ENCODE measurements at places on chromosomes 1 and 21.

DNA sequence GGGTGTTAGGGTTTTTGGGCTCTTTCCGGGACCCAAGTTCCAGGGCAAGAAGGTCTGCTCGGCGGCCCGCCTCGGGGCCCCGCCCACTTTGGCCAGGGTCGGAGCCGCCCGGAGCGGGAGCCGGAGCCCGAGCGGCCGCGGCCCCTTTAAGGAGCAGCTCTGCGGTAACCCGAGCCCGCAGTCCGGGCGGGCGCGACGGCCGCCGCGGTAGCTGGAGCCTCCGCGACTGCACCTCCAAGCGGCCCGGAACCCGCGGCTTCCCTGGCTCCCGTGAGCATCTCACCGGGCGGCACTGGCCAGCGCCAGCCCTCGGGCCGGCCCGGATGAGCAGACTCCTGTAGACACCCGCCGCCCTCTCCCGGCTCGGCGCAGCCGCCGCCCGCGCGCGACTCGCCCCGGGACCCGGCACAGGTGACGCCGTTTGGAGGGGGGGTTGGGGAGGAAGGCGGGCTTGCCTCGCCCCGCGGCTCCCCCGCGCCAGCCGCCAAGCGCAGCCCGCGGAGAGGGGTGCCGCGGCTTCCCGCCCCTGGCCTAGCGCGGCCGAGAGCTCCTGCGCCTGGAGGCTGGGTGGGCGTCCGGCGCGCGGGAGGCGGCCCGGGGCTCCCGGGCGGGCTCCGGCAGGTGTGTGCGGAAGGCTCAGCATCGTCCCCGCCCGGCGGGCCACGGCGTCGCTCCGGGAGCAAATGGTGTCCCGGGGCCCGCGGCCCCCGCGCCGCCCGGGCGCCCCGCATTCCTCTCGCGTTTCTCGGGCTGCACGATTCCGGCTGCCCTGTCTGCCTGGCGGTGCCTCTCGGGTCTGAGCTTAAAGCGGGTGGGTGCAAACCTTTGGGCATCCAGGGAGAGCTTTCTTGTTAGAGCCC lies at the start of gene TLCD4:
TSS of gene TLCD4 (plus strand) at position 149 of the 860 bp plus-strand sequence. CDS start 26,547 bp downstream, outside the sequence.
- H3K4me3 ChIP-seq = peak within 1 kb of the TSS; percentile 68
- no peak within 1 kb of the TSS for H3K27ac ChIP-seq
- H3K4me1 ChIP-seq = peaks cover 5% of the 10 kb centered on the region
- no peaks in the 10 kb centered on the region for H3K27me3 ChIP-seq
- peak; percentile 72 for DNase-seq

- peaks cover 62% of the 10 kb centered on the region for H3K4me1 ChIP-seq
- DNase-seq = no peak
- peak within 1 kb of the TSS; percentile 39 for H3K4me3 ChIP-seq
- peak within 1 kb of the TSS; percentile 75 for H3K27ac ChIP-seq
- no peaks in the 10 kb centered on the region for H3K27me3 ChIP-seq
Observed at GRCh38 chr1:42739753-42740700, at the start of gene CLDN19. CLDN19 (minus strand) TSS chr1:42740236; CDS start chr1:42740063, 173 bp downstream.

GRCh38 chr1:227886993-227887696 lies 60.6 kb downstream of the WNT9A start:
- peak overlapping the region; percentile 41 for H3K4me3 ChIP-seq
- no peaks in the 10 kb centered on the region for H3K36me3 ChIP-seq
- peak overlapping the region; percentile 71 for H3K27ac ChIP-seq
- H3K27me3 ChIP-seq = peaks cover 2% of the 10 kb centered on the region

DNA sequence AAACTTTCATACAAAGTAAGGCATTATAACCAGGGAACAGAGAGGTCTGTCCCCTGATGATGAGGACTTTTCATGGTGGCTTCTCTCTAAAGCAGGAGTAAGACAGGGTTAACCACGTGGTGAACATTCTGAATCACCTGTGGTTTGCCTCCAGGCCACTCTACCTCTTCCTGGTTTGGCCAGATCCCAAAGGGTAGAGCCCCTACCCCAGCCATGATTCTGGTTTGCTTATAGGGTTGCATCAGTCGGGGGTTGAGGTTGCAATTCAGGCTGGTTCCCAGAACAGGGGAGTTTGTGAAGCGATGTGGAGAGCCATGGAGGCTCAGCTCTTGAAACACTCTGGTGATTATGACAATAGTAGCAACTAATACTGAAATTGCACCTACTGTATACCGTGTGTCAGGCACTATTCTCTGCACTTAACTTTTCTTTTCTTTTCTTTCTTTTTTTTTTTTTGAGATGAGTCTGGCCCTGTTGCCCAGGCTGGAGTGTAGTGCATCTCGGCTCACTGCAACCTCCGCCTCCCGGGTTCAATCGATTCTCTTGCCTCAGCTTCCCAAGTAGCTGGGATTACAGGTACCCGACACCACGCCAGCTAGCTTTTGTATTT lies 8.3 kb downstream of the CNR2 start:
- H3K4me1 ChIP-seq = peaks cover 6% of the 10 kb centered on the region
- no peak overlapping the region for H3K4me3 ChIP-seq
- no peak for DNase-seq
- no peak overlapping the region for H3K27ac ChIP-seq

- H3K4me3 ChIP-seq = no peak overlapping the region
- DNase-seq = no peak
- no peak overlapping the region for H3K27ac ChIP-seq
- H3K36me3 ChIP-seq = no peaks in the 10 kb centered on the region
- no peaks in the 10 kb centered on the region for H3K4me1 ChIP-seq
- no peaks in the 10 kb centered on the region for H3K27me3 ChIP-seq
Observed at GRCh38 chr1:78387201-78387600, 103.6 kb upstream of the PTGFR start.

DNA sequence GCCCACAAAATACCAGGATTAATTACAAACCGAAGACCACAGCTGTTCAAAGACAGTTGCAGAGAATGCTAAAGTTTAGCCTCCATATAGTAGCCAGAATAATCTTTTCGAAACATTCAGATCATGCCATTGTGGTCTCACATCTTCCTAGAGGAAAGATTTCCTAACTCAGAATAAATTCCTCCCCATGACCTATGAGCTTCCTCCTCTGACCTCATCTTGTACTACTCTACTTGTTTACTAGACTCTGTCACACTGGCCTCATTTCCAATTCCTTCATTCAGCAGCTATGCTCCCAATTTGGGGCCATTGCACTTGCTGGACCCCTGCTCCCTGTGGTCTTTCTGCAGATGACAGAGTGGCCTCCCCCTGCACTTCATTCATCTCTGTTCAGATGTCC lies 71.8 kb upstream of the LRRC53 start:
- H3K36me3 ChIP-seq = no peaks in the 10 kb centered on the region
- H3K4me1 ChIP-seq = no peaks in the 10 kb centered on the region
- no peak overlapping the region for H3K4me3 ChIP-seq
- no peaks in the 10 kb centered on the region for H3K27me3 ChIP-seq
- no peak for DNase-seq
- no peak overlapping the region for H3K27ac ChIP-seq

GRCh38 chr1:26059906-26060305 lies 7.5 kb downstream of the TRIM63 start:
- H3K4me1 ChIP-seq = no peaks in the 10 kb centered on the region
- H3K4me3 ChIP-seq = no peak overlapping the region
- H3K27ac ChIP-seq = no peak overlapping the region

GRCh38 chr1:182620924-182621585 lies 16.9 kb upstream of the RGS16 start:
- H3K4me1 ChIP-seq = peaks cover 11% of the 10 kb centered on the region
- no peaks in the 10 kb centered on the region for H3K27me3 ChIP-seq
- no peaks in the 10 kb centered on the region for H3K36me3 ChIP-seq
- no peak overlapping the region for H3K4me3 ChIP-seq

GRCh38 chr1:33713058-33713877 lies 150.6 kb upstream of the HMGB4 start:
- no peak overlapping the region for H3K27ac ChIP-seq
- no peak for DNase-seq
- no peak overlapping the region for H3K4me3 ChIP-seq
- peaks cover 53% of the 10 kb centered on the region for H3K36me3 ChIP-seq

- no peaks in the 10 kb centered on the region for H3K4me1 ChIP-seq
- no peak for DNase-seq
- no peaks in the 10 kb centered on the region for H3K27me3 ChIP-seq
Observed at GRCh38 chr1:71621785-71622184, 541.0 kb upstream of the ZRANB2 start.

DNA sequence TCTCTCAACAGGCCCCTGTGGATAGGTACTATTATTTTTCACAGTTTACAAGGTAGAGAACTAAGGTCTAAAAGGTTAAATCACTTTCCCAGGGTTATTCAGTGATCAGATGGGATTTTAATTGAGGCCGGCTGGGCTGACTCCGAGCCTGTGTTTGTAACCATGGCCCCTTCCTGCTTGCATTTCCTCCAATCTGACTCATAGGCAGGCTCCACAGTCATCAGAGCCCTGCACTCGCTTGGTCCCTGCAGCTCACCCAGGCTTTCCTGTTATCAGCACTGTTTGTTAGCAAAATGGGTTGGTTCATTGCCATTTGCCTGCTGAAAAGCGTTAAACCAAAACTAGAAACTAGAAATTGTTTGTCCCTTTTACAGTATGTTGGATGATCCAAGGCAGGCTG lies 41.4 kb upstream of the LMX1A start:
- no peak overlapping the region for H3K4me3 ChIP-seq
- peaks cover 4% of the 10 kb centered on the region for H3K4me1 ChIP-seq
- no peaks in the 10 kb centered on the region for H3K27me3 ChIP-seq
- DNase-seq = no peak

DNA sequence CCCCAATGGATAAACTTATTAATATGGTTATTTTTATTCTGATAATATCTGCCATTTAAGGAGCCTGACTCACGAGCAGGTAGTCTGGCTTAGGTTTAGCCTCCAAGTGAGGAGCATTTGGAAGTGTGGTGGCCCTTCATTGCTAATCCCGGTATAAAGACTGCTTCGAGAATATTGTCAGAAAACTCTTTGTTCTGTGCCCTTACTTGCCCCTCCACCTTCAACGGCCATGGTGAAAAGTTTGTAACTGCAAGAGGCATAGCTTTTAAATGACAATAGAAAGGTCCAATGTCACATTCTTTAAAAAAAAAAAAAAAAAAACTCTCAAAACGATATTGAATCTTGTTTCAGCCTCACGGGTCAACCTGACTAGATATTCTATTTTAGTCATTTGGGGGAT lies 157.4 kb upstream of the PROX1 start:
- no peak overlapping the region for H3K4me3 ChIP-seq
- no peak for DNase-seq
- no peaks in the 10 kb centered on the region for H3K4me1 ChIP-seq
- H3K36me3 ChIP-seq = no peaks in the 10 kb centered on the region

- no peak overlapping the region for H3K27ac ChIP-seq
- H3K36me3 ChIP-seq = no peaks in the 10 kb centered on the region
- peaks cover 27% of the 10 kb centered on the region for H3K4me1 ChIP-seq
- H3K4me3 ChIP-seq = no peak overlapping the region
Observed at GRCh38 chr1:227896710-227897655, 50.7 kb downstream of the WNT9A start.

- H3K27me3 ChIP-seq = no peaks in the 10 kb centered on the region
- H3K27ac ChIP-seq = no peak overlapping the region
- no peaks in the 10 kb centered on the region for H3K4me1 ChIP-seq
- no peaks in the 10 kb centered on the region for H3K36me3 ChIP-seq
- no peak overlapping the region for H3K4me3 ChIP-seq
Observed at GRCh38 chr1:58515794-58516401, 30.6 kb downstream of the OMA1 start.

GRCh38 chr1:54453022-54453421 lies 46.8 kb upstream of the SSBP3 start:
- no peak for DNase-seq
- H3K4me1 ChIP-seq = peaks cover 7% of the 10 kb centered on the region
- H3K4me3 ChIP-seq = no peak overlapping the region
- no peaks in the 10 kb centered on the region for H3K27me3 ChIP-seq

GRCh38 chr1:46171871-46172270 lies 3.0 kb upstream of the TSPAN1 start:
- H3K4me1 ChIP-seq = peaks cover 18% of the 10 kb centered on the region
- no peak overlapping the region for H3K27ac ChIP-seq
- no peak for DNase-seq
- no peaks in the 10 kb centered on the region for H3K27me3 ChIP-seq
- no peaks in the 10 kb centered on the region for H3K36me3 ChIP-seq
- no peak overlapping the region for H3K4me3 ChIP-seq

DNA sequence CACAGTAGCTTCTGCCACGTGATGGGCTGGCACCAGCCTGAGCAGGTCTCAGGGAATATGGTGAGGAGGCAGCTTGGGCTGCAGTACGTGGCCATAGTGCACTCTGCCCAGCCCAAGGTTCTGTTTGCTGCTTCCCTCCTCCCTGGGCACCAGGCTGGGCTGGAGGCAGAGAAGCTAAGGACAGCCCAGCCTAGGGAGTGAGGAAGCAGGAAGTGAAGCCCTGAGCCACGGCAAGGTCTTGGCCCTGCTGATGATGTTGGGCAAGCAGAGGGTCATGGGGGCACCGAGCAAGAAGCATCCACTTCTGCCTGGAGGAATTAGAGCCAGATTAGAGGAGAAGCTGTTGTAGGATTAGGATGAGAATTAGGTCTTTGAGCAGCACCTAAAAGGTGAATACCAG lies 326.7 kb upstream of the VAMP3 start:
- no peak for DNase-seq
- no peak overlapping the region for H3K4me3 ChIP-seq
- H3K27ac ChIP-seq = no peak overlapping the region
- H3K27me3 ChIP-seq = no peaks in the 10 kb centered on the region

- no peaks in the 10 kb centered on the region for H3K27me3 ChIP-seq
- H3K27ac ChIP-seq = peak overlapping the region; percentile 91
- DNase-seq = no peak
Observed at GRCh38 chr1:235161685-235162327, 756 bp upstream of the RBM34 start.

- no peaks in the 10 kb centered on the region for H3K36me3 ChIP-seq
- DNase-seq = no peak
- H3K27ac ChIP-seq = no peak overlapping the region
- H3K27me3 ChIP-seq = no peaks in the 10 kb centered on the region
- H3K4me1 ChIP-seq = no peaks in the 10 kb centered on the region
- H3K4me3 ChIP-seq = no peak overlapping the region
Observed at GRCh38 chr1:212167098-212167497, 118.1 kb upstream of the PPP2R5A start.

DNA sequence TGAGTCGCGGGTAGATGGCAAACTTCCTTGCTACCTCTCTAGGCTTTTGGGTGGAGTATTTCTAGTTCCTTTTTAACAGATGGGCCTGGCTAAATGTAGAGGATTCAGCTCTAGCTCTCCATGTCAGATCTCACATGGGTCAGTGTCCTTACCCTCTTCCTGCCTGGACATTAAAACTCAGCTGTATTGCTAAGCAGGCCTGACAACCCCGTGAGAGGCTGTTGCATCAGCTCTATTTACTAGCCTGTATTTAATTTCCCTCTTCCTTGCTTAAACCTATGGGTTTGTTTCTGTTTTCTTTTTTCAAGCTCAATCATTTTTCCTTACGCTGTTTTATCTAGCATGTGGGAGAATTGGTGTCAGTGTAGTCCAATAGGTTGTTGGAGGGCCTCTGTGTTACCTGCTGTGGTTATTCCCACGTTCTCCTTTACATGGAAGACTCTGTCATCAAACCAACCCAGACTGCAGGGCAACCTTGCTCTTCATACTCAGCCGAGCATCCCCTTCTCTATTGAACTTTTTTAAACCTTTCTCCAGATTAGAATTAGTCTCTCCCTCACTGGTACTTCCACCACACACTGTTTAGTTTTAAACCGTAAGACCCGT lies 79.5 kb upstream of the BACH1 start:
- H3K36me3 ChIP-seq = no peaks in the 10 kb centered on the region
- no peaks in the 10 kb centered on the region for H3K4me1 ChIP-seq

GRCh38 chr1:210646258-210646616 lies 317.5 kb downstream of the HHAT start:
- peaks cover 3% of the 10 kb centered on the region for H3K4me1 ChIP-seq
- H3K36me3 ChIP-seq = no peaks in the 10 kb centered on the region
- no peak overlapping the region for H3K27ac ChIP-seq
- no peak overlapping the region for H3K4me3 ChIP-seq
- no peaks in the 10 kb centered on the region for H3K27me3 ChIP-seq
- no peak for DNase-seq

GRCh38 chr1:174152427-174152826 lies 6.9 kb upstream of the RABGAP1L start:
- H3K27ac ChIP-seq = no peak overlapping the region
- DNase-seq = no peak
- H3K36me3 ChIP-seq = no peaks in the 10 kb centered on the region
- no peaks in the 10 kb centered on the region for H3K4me1 ChIP-seq
